Activated CD4-positive, alpha-beta memory T cell treated with anti-CD3 and anti-CD28 coated beads for 36 hours (primary cell): ENCODE measurements at places on chromosomes 13 and 19. TPM values are rescaled to one million over a fixed set of nuclear protein-coding genes. Genes with fewer than 3 reads are reported as not detected.

GRCh38 chr13:99258210-99258860, at the start of gene GPR18:
TSS of gene GPR18 (minus strand) at chr13:99258379. CDS start at chr13:99255872, 2,507 bp downstream.
- peak; percentile 57 for DNase-seq
- peak within 1 kb of the TSS; percentile 90 for H3K27ac ChIP-seq
- peak within 1 kb of the TSS; percentile 77 for H3K4me3 ChIP-seq
- H3K36me3 ChIP-seq = peaks cover 30% of the 10 kb centered on the region
- H3K27me3 ChIP-seq = no peaks in the 10 kb centered on the region
- H3K4me1 ChIP-seq = peaks cover 76% of the 10 kb centered on the region

GRCh38 chr13:98900442-98900841, 77.4 kb downstream of the DOCK9 start:
- H3K27me3 ChIP-seq = no peaks in the 10 kb centered on the region
- no peak overlapping the region for H3K27ac ChIP-seq
- peaks cover 39% of the 10 kb centered on the region for H3K36me3 ChIP-seq
- H3K4me1 ChIP-seq = peaks cover 16% of the 10 kb centered on the region
- DNase-seq = no peak
- H3K4me3 ChIP-seq = no peak overlapping the region

DNA sequence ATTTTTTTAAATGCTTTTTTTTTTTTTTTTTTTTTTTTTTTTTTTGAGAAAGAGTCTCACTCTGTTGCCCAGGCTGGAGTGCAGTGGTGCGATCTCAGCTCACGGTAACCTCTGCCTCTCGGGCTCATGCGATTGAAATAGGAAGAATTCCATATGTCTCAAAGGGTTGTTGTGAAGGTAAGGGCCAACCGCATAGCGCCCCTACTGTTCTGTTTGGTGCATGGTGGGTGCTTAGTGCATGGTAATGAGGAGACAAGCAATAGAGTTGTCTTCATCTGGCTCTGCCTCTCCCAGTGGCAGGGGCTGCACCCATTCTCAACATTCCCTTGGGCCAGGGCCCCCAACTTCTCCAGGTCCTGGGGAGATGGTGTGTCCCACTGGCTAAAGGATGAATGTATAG, 68.7 kb downstream of the RASL11A start:
- no peaks in the 10 kb centered on the region for H3K4me1 ChIP-seq
- H3K27ac ChIP-seq = no peak overlapping the region
- no peak overlapping the region for H3K4me3 ChIP-seq
- peaks cover 8% of the 10 kb centered on the region for H3K27me3 ChIP-seq
- DNase-seq = peak; percentile 58
- no peaks in the 10 kb centered on the region for H3K36me3 ChIP-seq

DNA sequence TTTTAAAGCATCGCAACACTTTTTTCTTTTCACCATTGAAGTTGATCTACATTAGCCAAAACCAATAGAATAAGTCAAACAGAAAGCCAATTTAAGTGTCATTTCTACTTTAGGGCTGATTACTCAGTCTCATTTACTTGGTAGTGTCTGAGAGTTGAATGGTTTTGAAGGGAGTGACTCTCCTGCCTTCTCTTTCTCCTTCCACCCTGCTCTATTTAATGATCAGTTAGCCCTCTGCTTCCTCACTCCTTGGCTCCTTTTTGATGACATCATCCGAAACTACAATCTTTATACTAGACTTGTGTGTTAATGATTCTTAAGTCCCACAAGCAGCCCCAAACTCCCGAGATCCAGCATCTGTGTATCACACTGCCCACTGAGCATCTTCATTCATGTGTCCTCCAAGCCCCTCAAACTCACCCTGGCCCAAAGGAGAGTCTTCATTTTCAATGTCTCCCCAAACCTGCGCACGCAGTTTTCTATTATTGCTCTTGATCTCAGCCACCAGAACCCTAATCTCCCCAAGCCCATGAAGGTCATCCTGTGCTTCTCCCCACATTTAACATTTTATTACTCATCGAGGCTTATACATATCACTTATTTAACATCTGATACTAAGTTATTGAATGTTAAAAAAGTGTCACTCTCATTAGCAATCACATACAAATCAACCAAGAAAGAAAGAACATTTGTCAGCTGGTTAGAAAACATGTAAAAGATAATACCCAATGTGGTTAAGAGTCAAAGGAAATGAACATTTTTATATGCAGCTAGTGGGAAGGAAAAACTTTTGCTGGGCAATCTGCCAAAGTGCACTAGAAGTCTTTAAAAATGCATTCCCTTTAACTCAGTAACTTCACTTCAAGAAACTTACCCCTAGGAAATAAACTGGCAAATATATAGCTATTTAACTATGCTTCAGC, 32.2 kb upstream of the ARGLU1 start:
- no peak overlapping the region for H3K4me3 ChIP-seq
- H3K27ac ChIP-seq = no peak overlapping the region
- H3K36me3 ChIP-seq = no peaks in the 10 kb centered on the region

DNA sequence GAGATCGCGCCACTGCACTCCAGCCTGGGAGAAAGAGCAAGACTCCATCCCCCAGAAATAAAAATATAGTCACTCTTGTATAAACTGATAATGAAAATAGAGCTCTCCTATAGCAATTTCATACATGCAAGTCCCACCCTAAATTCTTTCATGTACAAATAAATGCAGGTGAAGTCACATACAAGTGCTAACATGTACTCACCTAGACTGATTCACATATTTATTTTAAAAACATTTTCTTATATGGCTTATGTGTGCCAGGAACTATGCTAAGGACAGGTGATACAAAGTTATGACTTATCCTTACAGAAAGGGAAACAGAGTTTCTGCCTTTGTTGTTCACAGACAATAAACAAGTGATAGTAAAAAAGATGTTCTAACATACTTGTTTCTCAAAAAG, 32.0 kb downstream of the USP12 start:
- peaks cover 22% of the 10 kb centered on the region for H3K36me3 ChIP-seq
- DNase-seq = no peak
- no peak overlapping the region for H3K27ac ChIP-seq
- no peak overlapping the region for H3K4me3 ChIP-seq
- H3K27me3 ChIP-seq = no peaks in the 10 kb centered on the region

DNA sequence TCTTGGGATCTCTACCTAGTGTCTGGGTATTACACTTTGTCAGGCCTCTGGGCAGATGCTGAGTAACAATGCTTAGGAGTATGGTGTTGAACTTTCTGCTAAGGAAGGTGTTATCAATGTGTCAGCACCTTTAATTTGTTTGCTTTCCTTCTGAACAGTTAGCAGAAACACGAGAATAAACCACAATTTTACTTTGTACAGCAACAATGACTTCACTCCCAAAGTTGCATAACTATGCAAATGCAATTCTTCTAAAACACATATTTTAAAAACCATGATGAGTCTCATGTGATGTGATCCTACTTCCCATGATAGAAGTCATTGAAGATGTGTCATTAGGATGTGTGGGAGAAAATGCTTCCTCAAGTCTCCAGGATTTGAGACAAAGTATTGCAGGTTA, 155.0 kb downstream of the POSTN start:
- H3K27me3 ChIP-seq = no peaks in the 10 kb centered on the region
- no peak for DNase-seq
- H3K27ac ChIP-seq = no peak overlapping the region
- H3K36me3 ChIP-seq = no peaks in the 10 kb centered on the region

DNA sequence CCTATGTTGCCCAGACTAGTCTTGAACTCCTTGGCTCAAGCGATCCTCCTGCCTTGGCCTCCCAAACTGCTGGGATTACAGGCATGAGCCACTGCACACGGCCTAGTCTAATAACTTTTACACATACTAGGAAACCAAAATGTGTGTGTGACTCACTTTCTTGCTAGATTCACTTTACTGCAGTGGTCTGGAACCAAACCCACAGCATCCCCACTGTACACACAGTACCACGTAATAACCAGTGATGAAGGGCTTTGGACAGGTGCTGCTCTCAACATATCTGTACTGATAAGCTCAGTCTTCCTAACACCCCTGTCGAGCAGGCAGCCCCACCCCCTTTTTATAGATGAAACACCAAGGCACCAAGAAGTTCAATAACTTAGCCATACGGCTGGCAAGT, 5.1 kb downstream of the DNMT1 start:
- H3K4me3 ChIP-seq = no peak overlapping the region
- peaks cover 49% of the 10 kb centered on the region for H3K4me1 ChIP-seq
- H3K27me3 ChIP-seq = no peaks in the 10 kb centered on the region
- H3K36me3 ChIP-seq = peaks cover 47% of the 10 kb centered on the region

- no peak overlapping the region for H3K4me3 ChIP-seq
- DNase-seq = no peak
- no peaks in the 10 kb centered on the region for H3K27me3 ChIP-seq
Measured at GRCh38 chr19:38744874-38745273, 600 bp upstream of the CAPN12 start.

DNA sequence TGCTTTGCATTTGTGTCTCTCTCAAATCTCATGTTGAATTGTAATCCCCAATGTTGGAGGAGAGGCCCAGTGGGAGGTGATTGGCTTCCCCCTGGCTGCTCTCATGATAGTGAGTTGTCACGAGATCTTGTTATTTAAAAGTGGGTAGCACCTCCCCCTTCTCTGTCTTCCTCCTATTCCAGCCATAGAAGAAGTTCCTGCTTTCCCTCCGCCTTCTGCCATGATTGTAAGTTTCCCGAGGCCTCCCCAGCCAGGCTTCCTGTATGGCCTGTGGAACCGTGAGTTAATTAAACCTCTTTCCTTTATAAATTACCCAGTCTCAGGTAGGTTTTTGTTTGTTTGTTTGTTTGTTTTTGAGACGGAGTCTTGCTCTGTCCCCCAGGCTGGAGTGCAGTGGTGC, 3.8 kb downstream of the LILRA4 start:
- H3K27ac ChIP-seq = no peak overlapping the region
- H3K27me3 ChIP-seq = peaks cover 4% of the 10 kb centered on the region
- H3K36me3 ChIP-seq = no peaks in the 10 kb centered on the region

DNA sequence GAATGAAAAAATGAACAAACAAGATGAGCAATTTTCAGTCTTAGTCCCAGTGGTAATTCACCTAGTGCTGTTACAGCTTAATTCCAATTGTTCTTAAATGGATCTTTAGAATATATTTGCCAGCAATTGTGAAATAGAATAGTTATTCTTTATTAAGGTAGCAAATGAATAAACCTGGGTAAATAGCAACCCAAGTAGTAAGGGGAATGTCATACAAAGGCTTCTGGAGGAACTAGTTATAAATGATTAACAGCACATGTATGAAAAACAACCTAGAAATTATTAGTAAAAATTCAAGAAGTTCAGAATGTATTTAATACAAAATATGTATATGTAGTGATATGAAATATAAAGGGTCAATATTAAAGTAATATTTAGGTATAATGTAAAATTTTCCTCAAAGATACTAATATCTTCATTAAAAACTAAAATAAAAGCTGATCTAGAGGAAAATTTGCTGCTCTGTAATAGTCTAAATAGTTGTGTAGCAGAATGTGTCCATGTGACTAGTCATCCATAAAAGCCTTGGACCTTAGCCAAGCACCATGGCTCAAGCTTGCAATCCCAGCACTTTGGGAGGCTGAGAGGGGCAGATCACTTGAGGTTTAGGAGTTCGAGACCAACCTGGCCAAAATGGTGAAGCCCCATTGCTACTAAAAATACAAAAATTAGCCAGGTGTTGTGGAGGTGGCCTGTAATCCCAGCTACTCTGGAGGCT, 535.9 kb upstream of the ATXN8OS start:
- H3K27me3 ChIP-seq = no peaks in the 10 kb centered on the region
- no peaks in the 10 kb centered on the region for H3K36me3 ChIP-seq
- H3K4me3 ChIP-seq = no peak overlapping the region
- H3K4me1 ChIP-seq = no peaks in the 10 kb centered on the region

- no peaks in the 10 kb centered on the region for H3K4me1 ChIP-seq
- H3K27ac ChIP-seq = no peak overlapping the region
- no peaks in the 10 kb centered on the region for H3K36me3 ChIP-seq
- no peak overlapping the region for H3K4me3 ChIP-seq
Measured at GRCh38 chr13:105200181-105200580, 1335.3 kb downstream of the EFNB2 start.

DNA sequence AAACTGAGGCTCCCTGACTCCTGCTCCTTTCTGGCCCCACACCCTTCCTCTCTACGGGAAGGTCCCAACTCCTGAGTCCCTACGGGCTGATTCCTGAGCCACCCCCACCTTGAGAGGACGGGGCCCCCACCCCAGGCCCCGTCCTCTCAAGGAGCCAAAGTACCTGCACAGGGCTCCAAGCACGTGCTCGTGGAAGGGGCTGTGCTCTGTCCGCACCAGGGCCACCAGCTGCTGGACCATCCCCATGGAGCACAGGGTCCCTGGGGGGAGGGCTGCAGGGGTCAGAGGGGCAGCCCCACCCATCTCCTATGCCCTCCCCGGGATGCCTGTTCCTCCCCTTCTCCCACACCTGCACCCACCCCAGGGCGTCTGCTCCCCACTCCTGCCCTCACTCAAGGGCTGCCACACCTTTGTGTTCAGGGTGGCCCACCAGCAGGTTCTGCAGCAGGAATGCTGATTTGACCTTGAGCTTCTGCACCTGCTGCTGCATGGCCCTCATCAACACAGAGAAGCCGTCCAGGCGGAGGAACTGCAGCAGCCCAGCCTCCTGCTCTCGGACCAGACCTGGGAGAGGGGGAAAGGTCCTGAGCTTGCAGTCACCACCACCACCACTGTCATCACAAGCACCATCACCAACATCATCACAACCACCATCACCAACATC, 7.0 kb upstream of the PPP6R1 start:
- no peak overlapping the region for H3K4me3 ChIP-seq
- no peak overlapping the region for H3K27ac ChIP-seq
- no peaks in the 10 kb centered on the region for H3K4me1 ChIP-seq
- H3K27me3 ChIP-seq = no peaks in the 10 kb centered on the region

GRCh38 chr13:110980921-110981320, 66.1 kb upstream of the ANKRD10 start:
- no peaks in the 10 kb centered on the region for H3K36me3 ChIP-seq
- no peak for DNase-seq
- no peak overlapping the region for H3K27ac ChIP-seq
- H3K4me3 ChIP-seq = no peak overlapping the region
- H3K4me1 ChIP-seq = peaks cover 3% of the 10 kb centered on the region

MBD3L3 gene
- not detected for total RNA-seq

FGF22 gene
- total RNA-seq = not detected

C5AR2 gene
- total RNA-seq = 0.07 TPM

ZNF563 gene
- 6.3 TPM for total RNA-seq

DCLK1 gene
- not detected for total RNA-seq

TSSK6 gene
- 3.1 TPM for total RNA-seq
